ENCODE measurements at places on chromosomes 1 and 21. TPM values are rescaled to one million over a fixed set of nuclear protein-coding genes. Genes with fewer than 3 reads are reported as not detected.

GRCh38 chr1:169514566-169515270 is 29.0 kb upstream of the SLC19A2 start:
- peak; percentile 8 for DNase-seq

GRCh38 chr1:13450204-13450603 is 40.0 kb downstream of the PRAMEF20 start:
- DNase-seq = no peak

DNA sequence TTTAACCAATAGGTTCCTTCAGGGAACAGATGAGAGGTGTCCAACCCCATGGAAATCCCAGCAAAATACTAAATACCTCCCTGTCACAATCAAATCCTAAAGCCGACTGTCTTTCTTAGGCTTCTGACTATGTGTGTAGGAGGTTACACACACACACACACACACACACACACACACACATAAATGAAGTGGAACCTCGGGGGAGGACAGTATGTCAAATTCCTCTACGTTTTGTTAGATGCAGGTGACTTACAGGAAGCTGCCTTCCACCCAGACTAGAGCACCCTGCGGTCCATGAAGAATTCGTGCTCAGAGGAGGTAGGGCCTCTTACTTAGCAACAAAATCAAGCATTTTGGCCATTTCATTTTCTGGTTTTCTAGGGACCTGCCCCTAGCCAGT is 16.4 kb downstream of the RSPH1 start:
- no peak for DNase-seq

DNA sequence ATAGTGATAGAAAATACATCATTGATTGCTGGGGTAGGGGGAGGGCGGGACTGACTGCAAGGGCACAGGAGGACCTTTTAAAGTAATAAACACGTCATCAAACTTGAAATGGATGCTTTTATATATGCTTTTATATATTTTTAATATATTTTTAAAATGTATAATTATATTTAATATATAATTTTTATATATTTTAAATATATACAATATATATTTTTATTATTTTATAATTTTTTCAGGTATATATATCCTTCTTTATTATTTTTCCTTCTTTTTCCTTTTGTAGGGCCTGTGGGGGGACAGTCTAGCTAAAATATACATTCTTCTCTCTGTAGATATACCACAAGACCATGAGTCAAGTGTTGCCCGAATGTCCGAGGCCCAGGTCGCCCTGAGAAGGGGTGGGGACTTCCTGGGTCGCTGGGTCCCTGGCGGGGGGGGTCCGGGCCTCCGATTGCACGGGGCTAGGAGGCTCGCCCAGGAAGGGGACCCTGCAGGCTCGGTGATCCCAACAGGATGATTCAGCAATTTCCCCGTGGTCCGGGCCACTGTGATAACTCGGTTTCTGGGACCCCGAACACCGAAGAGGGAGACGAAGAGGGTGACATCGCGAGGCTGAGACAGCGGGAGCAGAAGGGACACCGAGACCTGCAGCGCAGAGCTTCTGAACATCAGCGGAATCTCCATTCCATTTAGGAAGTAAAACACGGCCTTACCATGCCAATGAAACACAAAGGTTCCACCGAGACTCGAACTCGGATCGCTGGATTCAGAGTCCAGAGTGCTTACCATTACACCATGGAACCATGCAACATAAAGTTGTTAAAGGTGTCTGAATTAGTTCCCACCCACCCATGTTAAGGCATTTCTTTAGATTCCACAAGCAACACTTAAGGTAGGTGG is 112.5 kb upstream of the NBPF11 start:
- DNase-seq = peak; percentile 53

Gene SMPDL3B
- total RNA-seq = not detected

DNA sequence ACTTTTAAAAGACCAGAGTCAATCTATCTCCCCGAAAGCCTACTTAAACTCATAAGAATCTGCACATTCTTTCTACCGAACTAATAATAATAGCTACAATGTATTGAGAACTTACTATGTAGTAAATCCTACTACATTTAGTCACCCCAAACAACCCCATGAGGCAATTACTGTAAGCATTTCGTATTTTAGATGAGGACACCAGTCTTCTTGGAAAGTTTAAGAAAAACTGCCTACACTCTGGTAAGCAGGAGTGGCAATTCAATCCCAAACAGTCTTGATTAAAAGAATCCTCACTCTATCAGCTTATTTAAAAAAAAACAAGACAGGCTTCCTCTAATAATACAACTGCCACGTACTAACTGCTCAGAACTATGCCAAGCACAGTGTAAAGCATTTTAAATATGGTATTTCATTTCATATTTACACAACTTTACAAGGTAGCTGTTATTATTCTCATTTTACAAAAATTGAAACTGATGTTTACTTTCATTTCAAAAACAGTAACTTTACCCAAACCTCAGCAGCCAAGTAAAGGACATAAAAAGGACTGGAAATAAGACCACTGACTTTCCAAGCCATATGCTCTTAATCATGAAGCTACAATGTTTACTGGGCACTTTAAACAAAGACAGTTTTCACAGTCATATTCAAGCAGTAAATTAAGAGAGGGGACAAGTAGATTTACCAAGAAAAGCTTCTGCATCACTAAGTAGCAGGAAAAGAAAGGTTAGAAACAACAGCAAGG is 13.9 kb downstream of the ARID4B start:
- peak; percentile 55 for DNase-seq

- no peak for DNase-seq
Observed at GRCh38 chr1:38662126-38662525, 197.4 kb downstream of the RRAGC start.

DNA sequence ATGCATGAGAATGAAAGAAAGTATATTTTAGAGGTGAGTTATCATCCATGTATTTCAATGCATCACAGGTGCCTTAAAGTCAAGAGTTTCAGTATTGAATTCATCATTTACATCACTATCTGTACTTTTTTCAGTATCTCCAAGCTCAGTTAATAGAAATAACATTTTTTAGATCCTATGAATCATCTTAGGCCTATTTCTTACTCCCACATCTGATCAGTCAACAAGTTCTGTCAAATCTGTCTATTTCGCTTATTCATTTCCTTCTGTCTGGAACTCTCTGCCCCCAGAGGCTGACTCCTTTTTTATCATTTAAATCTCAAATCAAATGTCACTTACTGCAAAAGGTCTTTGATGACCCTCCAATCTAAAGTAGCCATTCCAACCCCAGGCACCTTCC is 295.2 kb downstream of the LRRC7 start:
- DNase-seq = no peak

DNA sequence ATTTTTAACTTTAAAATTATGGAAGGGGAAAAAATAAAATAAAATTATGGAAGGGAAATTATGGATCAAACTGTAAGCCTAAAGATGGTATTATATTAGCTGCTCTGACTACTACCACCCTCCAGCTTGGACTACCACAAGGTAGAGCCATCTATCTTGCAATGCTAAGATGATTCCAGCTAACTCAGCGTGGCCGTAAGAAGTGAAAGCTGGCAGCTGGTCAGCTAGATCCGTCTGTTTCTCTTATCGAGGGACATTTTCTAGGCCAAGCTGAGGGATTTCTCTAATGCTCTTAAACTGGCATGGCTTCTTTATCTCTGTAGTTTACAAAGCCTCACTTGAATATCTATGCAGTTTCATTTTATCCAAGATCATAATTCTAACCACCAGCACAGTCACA is 31.5 kb downstream of the LYST start:
- peak; percentile 83 for DNase-seq

Gene PRUNE1
- total RNA-seq = 12.1 TPM

DNA sequence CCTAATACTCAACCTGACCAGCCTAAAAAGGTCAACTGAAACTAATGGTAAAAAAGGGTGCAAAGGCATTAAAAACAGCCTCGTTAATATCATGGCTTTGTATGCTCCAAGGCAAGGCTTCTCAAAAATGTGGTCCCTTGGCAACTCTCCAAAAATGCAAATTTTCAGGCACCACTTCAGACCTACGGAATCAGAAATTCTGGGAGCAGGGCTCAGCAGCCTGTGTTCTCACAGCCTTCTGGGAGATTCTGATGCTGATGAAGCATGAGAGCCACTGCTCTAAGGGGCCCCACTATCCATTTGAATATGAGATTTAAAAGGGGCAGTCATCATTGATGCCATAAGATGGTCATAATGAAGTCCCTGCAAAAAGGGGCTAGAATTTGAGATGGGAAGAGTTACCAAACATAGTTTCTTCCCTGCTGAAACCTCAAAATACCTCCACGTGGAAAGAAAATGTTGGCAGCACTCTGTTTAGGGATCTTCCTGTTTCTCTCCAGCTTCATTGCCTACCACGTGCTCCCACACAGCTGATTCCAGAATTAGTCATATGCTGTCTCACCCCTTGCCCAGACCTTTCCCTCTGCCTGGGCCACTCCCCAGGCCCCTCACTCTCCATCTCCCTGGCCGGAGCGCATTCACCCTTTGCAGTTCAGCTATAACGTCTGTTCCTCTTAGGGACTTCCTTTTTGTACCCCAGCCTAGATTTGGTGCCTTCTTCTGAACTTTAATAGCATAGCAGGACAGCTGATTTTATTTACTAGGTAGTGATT is 46.7 kb downstream of the PHC2 start:
- peak; percentile 85 for DNase-seq

GRCh38 chr1:66933887-66934700 is 9.3 kb downstream of the MIER1 start:
- DNase-seq = peak; percentile 48

DNA sequence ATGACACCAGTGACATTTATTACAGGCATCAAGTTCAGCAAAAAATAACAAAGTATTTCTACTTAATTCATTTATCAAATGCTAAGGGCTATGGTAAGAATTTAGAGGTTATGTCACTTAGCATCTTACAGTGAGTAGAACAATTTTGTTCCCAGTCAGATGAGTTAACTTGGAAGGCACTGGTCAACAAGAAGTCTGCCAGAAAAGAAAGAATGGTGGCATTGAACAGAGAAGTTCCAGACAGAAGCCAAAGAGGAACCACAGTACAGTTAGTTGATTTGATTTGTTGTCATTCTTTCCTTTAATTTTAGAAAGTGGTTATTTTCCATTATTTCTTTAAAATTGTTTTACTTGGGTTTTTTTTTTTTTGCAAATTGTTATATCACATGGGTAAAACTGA is 232.2 kb upstream of the PKN2 start:
- DNase-seq = no peak

DNA sequence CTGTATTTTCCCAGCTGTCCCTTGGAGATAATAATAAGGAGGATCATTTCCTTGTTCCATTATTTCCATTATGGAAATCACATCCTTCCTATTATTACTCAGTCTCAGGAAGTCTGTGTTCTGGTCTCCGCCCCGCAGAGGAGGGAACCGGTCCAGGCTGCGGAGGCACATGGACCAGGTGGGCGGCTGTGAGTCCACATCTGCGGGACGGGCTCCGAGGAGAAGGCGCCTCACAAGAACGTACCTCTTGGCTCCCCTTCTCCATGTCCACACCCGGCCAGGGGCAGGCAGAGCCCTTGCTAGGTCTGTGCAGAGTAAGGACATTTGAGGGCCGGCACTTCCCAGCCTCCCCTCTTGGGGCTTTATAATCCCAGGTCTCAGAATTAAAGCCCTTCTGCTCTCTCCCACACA is 14.6 kb downstream of the RAB7B start:
- no peak for DNase-seq

Gene LSS
- total RNA-seq = 139 TPM

Gene CRABP2
- 39.0 TPM for total RNA-seq

Gene DENND2D
- total RNA-seq = 4.3 TPM

Gene IQCC
- total RNA-seq = 0.86 TPM

Gene NHLH1
- not detected for total RNA-seq

Gene VWA5B1
- not detected for total RNA-seq

- no peak for DNase-seq
Observed at GRCh38 chr1:58717979-58718378, 18.1 kb upstream of the MYSM1 start.

Gene USP33
- 120 TPM for total RNA-seq

Gene TCHHL1
- not detected for total RNA-seq

DNA sequence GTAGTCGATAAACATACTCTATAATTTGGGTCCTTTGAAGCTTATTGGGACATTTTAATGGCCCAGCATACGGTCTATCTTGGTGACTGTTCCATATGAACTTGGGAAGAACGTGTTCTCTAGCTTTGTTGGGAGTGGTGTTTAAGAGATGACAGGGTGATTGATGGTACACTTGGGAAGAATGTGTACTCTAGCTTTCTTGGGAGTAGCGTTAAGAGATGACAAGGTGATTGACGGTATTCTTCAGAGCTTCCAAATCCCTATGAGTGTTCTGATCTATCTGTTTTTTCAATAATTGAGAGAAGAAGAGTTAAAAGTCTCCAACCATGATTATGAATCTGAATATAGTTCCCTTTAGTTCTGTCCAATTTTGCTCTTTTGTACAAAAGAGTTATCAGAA is 9.4 kb downstream of the NPHP4 start:
- peak; percentile 20 for DNase-seq
